ENCODE measurements at places on chromosomes 11 and 22.

DNA sequence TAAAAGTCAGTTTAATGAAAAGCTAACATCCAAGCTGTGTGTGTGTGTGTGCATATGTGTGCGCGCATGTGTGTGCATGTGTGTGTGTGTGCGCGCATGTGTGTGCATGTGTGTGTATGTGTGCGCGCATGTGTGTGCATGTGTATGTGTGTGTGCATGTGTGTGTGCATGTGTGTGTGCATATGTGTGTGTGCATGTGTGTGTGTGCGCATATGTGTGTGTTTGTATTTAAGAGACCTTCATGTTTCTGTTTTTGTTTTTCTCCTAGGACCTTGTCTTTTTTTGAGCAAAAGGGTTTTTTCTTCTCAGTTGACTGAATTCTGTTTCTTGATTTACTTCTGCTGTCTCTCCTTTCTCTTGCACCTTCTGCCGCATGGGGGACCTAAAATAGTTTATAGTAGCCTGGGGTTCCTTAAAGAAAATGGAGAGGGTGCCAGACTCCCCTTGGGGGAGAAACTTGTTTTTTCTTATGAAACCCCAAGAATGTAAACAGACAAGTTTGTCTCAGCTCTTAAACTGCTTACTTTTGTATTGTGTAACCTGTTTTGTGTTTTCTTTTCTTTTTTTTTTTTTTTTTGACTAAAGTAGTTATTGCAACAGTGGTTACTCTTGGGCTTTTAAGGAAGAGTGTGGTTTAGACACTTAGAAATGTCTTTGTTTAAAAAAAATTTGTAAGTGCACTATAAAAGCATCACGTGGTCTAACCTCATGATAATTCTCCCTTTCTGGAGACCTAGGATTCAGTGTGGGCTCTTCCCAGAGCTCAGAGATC is 53.0 kb downstream of the OSBPL5 start:
- DNase-seq: no peak

- DNase-seq: no peak
These were observed 420.7 kb upstream of the CADM1 start for GRCh38 chr11:115924744-115925567.

GRCh38 chr22:29563652-29564460 is 10.3 kb upstream of the THOC5 start:
- DNase-seq: no peak

DNA sequence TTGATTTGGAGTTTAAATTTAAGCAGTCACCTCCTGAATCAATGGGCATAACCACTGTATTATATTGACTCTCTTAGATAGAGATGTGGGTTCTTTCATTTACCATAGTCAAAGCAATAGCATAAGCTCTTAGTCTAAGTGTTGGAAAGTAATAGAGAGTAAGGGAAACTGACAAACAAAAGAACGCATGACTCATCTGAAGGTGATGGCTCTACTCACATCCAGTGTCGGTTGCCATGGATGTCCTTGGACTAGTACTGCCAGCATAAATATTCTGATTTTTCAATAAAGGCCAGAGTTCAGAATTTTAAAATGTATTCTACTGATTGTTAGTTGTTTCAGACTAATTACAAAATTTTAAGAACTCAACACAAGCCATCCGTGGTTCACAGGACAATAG is 444.9 kb upstream of the DDI1 start:
- no peak for DNase-seq

DNA sequence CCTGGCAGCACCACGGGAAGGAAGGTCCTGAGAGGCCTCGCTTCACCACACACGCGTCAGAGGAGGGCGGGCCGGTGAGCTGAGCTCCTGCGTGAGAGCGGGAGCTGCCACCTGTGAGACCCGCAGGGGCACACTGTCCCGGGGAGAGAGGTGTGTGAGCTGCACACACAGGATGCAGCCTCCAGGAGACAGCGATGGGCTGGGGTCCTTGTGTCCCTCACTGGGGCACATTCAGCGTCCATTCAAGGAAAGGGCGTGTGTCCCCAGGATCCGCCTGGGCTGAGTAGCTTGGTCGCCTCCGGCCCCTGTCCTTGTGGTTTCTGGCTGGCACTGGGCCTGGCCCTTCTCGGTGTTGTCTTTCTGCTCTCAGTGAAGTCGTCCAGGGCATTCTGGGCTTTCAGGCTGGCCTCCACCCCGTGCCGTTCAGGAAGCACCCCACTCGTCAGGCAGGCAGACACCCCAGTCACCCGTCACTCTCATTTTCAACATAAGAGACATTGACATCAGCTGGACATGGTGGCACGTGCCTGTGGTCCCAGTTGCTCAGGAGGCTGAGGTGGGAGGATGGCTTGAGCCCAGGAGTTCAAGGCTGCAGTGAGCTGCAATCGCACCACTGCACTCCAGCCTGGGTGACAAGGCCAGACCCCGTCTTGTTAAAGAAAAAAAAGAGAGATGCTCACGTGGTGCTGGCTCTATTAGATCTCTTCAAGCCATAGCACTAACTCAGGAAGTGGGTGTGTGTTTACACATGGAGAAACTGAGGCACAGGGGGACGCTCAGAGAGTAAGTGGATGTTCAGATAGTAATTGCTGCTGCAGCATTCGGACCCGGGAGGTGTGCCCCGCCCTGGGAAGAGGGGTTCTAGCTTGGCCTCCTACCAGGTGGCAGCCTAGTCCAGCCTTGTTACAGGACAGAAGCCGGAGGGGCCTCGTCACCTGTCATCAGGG is 1081.6 kb downstream of the BRD1 start:
- no peak for DNase-seq

- no peak for DNase-seq
These were observed 56.7 kb downstream of the SHISAL1 start for GRCh38 chr22:44256085-44256484.

DNA sequence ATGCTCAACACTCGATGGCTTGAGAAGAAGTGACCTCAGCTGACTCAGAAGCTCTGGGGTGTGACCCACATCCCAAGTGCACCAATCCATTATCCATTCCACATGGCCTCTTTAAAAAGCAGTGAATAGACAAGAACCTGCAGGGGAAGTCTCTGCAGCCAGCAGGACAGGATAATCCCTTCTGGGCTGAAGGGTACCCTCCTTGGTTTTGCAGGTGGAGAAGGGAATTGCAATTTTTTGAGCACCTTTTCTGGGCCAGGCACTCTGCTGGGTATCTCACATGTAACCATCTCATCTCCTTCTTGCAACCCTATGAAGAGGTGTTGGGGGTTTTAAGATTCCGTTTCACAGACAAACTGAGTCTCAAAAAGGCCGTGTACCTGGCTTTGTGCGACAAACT is 76.6 kb downstream of the MYO18B start:
- no peak for DNase-seq
